Activated CD4-positive, alpha-beta T cell treated with anti-CD3 and anti-CD28 coated beads, Interleukin-2, amount 50 U/mL, for 48 hours (primary cell): ENCODE measurements at places on chromosomes 2 and 18.

DNA sequence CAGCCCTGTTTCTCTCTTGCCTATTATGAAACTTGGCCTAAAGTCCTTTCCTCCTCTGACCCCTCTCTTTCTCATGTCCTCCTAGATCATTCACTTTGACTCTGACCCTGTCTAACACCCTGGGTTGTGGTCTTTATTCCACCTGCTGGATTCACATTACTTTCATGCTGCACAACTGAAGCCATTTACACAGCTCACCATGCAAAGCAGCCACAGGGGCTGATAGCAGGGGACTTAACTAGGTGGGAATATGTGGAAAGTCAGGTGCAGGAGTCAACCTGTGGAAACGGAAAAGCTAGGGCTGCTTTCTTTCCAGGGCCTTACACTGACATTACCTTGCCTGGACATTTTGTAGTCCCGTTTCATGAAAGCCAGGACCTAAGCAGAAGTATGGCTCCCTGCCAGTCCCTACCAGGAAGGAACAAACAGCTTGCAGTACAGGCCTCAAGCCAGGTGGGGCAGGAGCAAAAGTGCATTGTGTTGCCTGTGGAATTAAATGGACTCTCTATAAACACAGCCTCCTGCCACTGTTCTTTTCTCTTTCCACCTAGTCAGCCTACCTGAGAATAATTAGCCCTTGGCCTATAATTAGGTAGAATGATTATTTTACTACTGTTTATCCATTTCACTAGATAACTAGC lies 11.8 kb downstream of the MAPRE3 start:
- DNase-seq, result peak; percentile 9

GRCh38 chr2:229641676-229642075 lies 72.7 kb downstream of the DNER start:
- DNase-seq, result no peak

GRCh38 chr2:42054714-42055430 lies 7.1 kb downstream of the PKDCC start:
- DNase-seq, result no peak

GRCh38 chr2:132268977-132269523 lies 107.3 kb upstream of the ANKRD30BL start:
- no peak for DNase-seq

- DNase-seq, result no peak
Measured at GRCh38 chr2:69734035-69734611, 7.8 kb upstream of the ANXA4 start.

DNA sequence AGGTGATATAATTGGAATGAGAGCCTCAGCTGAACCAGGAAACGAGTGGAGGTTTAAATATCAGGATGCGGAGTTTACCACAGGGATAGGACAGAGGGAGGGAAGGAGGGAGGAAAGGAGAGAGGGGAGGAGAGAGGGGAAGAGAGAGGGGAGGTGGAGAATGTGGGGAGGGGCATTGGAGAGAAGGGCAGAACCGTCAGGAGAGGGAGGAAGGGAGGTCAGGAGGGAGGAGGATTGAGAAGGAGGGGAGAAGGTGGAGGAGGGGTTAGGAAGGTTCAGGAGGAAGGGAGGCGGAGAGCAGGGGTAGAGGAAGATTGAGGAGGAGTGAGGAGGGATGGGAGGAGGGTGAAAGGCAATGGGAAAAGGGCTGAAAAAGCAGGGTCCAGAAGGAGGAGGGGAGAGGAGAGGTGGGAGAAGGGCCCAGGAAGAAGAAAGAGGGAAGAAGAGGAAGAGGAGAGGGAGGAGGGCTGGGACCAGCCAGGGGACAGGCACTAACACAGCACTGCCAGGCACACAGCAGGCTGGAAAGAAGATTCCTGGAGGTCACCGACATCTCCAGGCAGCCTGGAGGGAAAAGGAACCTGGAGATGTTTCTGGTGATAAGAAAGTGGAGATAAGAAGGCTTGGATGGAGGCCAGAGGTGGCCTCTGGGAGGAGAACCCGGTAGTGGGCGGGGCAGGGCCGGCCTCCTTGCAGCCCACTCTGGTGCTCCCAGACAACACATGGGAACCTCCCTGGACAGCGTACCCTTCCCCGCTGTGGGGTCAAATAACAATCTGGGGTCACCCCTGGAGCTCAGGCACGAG lies 176.7 kb upstream of the SMAD2 start:
- no peak for DNase-seq

DNA sequence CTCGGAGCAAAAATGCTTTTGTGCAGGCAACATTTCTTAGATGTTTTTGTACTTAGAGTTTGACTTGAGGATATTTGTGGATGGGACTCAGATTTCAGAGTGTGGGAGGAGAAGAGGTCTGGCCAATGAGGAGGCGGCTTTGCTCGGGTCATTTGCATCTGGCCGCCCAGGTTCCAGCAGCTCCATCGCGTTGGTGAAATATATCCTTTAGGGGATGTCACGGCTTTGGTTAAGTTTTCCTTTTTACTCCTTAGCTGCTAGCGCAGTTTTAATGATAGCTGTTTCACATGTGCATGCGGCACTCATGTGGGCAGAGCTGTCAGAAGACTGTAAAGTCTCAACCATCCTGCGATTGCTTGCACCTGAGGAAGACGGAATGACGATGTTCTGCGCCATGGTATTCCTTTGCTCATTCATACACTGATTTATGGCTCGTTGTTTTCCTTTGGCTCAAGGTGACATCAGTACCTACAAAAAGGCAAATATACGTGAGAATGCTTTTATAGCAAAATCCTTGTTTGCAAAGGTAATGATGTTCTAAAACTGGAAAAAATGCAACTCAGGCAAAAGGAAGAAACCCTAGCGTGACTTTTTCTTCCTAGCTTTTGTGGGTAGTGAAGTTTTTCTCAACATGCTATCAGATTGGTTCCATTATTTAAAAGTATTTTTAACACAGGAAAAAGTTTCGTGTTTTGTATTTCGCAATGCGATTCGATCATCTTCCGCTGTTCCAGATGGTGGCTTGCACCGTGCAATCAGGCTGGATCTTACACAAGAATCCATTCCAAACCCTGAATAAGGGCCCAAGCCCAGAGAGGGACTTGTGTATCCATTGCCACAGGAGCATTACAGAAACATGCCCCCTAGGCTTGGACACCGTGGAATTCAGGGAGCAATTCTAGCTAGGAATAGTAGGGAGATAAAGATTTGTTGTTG lies 70.5 kb upstream of the ZNF516 start:
- no peak for DNase-seq

GRCh38 chr2:86223140-86223926 lies 24.1 kb downstream of the MRPL35 start:
- DNase-seq, result no peak

- DNase-seq, result no peak
Measured at GRCh38 chr2:155141418-155141817, 442.9 kb downstream of the KCNJ3 start.

DNA sequence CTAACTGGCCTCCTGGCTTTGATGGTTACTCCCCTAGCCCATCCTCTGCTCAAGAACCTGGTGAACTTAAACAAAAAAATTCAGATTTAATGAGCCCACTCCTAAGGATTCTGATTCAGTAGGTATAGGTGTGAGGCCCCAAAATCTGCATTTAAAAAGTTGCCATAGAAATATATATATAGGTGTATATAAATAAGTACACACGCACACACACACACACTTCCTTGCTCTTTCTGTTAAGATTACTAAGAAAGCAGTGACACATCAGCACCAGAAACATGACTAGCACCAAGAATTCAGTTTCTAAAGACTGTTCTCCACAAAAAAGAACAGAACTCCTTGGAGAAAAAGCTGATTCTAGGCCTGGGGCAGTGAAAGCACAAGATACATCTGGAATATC lies 17.8 kb downstream of the EML6 start:
- no peak for DNase-seq

DNA sequence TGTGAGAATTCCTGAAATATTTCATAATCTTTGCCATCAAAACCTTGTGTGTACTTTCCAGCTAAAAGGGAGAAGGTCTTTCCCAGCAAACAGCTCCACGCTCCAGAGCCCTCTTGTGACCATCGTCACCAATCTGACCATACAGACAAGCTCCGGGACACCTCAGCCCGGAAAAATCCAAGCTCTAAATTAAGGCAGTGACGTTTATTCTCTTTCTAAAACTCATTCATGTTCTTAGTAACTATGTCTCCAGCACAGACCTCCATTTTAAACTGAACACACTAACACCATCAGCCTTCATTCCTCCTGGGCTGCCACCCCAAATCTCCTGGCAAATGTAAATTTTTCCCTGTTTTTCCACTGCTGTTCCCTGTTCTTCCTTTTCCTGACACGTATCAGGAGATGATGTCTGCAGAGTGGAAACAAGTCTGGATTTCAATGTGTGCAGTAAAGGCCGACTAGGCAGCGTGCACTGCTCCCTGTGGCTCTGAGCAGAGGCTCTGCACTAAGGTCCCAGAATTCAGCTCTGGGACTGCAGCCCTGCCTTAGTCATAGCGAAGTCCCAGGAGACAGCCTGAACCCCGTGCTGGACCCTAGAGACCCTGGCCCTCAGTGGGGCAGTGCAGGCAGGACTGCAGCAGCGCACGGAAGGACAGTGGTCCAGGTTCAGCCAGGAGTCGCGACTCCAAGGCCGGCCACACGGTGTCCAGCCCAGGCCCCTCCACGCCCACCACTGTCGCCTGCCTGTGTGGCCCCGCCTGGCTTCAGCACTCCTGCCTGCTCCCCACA lies 452.5 kb upstream of the SALL3 start:
- no peak for DNase-seq

- no peak for DNase-seq
Measured at GRCh38 chr2:133171393-133172004, 396.8 kb downstream of the NCKAP5 start.

DNA sequence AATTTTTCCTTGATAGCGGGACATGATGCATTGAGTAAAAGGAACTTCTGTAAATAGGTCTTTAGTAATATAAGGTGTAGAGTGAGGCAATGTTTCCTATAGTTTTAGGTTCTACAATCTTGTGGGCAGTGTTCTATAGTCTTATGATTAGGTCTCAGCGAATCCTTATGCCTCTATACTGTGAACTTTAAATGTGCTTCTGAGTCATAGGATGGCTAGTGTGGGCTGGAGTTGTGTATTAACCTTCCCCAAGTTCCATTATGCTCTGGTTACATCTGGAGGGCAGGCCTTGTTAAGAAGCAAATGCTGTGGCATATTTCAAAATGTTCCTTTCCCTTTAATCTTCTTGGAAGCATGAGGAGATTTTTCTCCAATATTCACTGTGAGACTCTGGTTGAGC lies 73.5 kb downstream of the ROCK2 start:
- DNase-seq, result no peak

DNA sequence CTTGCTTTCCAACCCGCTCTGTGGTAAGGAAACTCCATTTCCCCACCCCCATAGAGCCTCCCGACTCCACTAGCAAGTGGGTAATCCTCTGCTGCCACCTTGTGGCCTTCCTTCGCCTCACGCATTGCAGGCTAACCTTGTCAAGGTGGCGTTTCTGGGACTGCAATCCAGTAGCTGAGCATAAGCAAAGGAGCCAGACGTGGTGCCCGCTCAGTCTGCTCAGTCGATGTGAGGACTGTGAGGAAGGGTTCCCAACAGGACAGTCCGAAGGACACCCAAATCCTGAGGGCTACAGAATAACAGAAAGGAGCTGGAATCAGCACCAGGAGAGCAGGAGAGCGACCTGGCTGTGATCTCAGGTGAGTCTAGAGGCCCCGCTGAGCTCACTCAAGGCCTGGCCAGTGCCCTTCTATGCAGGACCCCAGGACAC lies 144.2 kb downstream of the SUCLG1 start:
- peak; percentile 84 for DNase-seq

DNA sequence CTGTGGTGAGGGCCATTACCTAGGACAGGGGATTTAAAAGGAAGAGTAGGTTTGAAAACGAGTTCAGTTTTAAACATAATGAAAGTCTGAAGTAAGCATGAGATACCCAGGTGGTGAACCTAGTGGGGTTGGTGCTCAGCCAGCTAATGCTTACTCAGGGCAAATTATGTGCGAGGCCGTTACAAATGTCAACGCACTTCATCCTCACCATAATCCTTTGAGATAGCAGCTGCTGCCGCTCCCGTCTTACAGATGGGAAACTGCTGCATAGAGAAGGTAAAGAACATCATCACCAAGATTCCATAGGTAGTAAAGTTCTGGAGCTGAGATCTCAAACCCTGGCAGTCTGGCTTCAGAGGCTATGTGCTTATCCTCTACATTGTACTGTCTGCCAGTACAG lies 209.0 kb downstream of the DYM start:
- DNase-seq, result no peak

DNA sequence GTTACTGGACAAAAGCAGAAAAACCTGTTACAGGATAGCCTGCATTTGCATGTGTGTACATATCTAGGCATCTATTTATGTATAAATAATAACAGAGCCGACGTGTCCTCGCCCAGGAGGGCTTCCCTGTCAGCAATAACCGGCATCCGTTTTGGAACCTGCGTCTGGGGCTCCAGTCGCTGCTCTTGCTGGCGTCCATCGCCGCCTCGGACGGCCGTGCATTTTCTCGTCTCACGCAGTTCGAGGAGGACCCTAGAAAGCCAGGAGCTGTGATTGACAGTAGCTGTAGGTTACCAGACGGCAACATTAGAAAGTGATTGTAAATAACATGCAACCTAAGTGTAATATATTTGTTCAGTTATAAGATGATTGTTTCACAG lies 132.6 kb downstream of the NFATC1 start:
- no peak for DNase-seq

GRCh38 chr2:59296279-59296678 lies 1055.2 kb upstream of the FANCL start:
- no peak for DNase-seq

- no peak for DNase-seq
Measured at GRCh38 chr2:72155151-72155550, 7.5 kb upstream of the CYP26B1 start.

DNA sequence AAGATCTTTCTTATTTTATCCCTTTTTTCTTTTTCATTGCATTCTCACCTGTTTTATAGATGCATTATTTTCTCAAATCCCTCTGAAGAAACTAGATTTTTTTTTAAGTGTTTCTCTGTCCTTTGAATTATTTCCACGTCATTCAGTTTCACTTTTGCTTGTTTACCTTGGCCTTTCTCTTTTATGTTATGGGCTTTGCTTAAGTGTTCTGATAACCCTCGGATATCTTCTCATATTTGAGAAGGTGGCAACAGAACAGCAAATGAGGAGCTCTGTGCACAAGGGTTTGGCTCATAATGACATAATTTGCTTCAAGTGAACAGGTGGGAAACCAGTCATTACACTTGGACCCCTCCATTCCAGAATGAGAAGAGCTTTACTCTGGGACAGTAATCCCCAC lies 111.9 kb downstream of the C1D start:
- DNase-seq, result no peak

DNA sequence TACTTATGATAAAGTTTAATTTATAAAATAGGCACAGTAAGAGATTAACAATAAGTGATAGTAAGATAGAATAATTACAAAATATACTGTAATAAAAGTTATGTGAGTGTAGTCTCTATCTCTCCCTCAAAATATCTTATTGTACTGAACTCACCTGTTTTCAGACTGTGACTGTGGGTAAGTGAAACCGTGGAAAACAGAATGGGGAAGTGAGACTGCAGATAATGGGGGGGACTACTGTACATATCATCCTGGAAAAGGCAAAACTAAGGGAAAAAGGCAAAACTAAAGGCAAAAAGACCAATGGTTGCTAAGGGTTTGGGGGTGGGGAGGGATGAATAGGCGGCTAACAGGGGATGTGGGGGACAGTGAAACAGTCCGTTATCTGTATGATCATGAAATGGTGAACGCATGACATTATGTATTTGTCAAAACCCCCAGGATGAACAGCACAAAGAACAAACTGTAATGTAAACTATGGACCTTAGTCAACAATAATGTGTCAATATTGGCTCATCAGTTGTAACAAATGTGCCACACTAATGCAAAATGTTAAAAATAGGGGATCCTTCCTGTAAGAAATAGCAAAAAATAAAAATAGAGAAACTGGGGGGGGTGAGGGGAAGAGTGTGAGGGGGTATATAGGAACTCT lies 93.8 kb downstream of the EPB41L3 start:
- no peak for DNase-seq

GRCh38 chr2:143705108-143705707 lies 576.0 kb downstream of the ARHGAP15 start:
- no peak for DNase-seq
